ENCODE measurements at places on chromosomes 1 and 21.

- DNase-seq = no peak
Observed at GRCh38 chr1:161710560-161710959, 3.5 kb downstream of the FCRLA start.

- DNase-seq = no peak
Observed at GRCh38 chr1:80050085-80050484, 1043.6 kb upstream of the ADGRL4 start.

DNA sequence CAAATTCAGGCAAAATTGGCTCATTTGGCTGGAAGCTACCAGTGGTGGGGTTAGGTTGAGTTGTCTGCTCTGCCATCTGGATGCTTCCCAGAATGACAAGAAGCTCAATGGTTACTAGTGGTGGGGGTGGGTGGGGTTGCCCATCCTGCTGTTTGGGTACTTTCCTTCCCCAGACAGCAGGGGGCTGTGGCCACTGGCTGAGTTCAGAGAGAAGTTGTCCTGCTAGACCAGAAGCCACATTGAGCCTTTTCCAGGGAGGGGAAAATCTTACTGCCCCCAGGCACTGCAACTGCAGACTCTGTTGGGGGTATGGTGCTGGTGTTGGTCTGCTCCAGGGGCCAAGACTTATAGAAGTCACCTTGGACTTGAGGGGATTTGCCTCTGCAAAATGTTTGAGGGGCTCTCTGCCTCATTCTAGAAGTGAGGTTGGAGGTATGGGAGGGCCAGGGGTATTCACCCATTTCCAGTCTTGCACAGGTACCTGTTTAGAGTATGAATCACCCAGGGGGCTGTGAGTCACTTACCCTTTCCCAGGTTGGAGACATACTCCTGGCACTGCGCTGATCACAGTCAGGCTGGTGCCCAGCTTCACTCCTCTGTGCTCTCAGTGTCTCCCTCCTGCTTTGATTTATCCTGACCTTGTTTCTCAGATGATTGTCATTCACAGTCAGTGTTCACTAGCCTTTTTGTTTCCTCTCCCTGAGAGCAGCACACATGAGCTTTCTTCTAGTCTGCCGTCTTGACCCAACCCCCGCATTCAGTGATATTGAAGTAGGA lies 89.1 kb upstream of the NEGR1 start:
- no peak for DNase-seq

DNA sequence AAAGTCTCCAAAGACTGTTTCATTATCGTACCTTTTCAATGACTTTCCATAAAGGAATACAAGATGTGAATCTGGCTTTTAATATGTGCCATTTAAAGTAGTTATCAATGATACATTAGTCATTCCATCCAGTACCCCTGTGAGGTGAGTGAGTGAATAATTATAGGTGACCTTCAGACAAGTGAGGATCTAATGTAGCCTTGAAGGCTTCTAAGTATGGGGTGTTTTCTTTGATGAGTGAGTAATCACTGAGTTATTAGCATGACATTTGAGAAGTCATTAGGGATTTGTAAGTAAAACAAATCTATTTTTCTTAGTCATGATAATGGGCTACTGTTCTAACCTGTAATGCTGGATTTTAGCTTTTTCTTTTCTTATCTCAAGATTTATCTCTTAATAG lies 831.4 kb downstream of the ADGRL2 start:
- DNase-seq = no peak

GRCh38 chr1:93629101-93630059 lies 52.3 kb downstream of the BCAR3 start:
- DNase-seq = no peak

- DNase-seq = no peak
Observed at GRCh38 chr1:7407980-7408770, 362.9 kb upstream of the VAMP3 start.

- no peak for DNase-seq
Observed at GRCh38 chr1:77652268-77652667, 30.2 kb downstream of the ZZZ3 start.

DNA sequence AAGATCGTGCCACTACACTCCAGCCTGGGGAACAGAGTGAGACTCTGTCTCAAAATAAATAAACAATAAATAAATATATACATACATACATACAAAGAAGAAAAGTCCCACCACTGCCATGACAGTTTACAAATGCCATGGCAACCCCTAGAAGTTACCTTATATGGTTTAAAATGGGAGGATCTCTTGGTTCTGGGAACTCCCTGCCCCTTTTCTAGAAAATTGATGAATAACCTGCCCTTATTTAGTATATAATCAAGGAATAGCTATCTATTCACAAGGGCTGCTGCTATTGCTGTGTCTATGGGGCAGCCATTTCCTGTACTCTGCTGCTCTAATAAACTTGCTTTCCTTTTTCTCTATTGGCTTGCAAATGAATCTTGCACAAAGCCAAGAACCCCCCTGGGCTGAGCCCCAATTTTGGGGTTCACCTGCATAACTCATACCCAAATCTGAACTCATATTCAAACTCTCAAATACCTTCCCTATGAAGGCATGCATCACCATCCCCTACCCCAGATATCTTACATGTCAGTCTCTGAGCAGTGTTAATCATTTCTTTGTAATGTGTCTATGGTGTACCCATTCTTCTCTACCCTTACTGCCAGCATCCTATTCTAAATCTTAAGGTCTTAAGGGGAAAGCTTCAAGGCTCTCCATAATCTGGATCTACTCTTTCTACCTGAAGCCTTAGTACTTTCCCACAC lies 9.0 kb downstream of the GON4L start:
- peak; percentile 16 for DNase-seq

- DNase-seq = no peak
Observed at GRCh38 chr1:52798331-52798730, 44.2 kb upstream of the ZYG11A start.

DNA sequence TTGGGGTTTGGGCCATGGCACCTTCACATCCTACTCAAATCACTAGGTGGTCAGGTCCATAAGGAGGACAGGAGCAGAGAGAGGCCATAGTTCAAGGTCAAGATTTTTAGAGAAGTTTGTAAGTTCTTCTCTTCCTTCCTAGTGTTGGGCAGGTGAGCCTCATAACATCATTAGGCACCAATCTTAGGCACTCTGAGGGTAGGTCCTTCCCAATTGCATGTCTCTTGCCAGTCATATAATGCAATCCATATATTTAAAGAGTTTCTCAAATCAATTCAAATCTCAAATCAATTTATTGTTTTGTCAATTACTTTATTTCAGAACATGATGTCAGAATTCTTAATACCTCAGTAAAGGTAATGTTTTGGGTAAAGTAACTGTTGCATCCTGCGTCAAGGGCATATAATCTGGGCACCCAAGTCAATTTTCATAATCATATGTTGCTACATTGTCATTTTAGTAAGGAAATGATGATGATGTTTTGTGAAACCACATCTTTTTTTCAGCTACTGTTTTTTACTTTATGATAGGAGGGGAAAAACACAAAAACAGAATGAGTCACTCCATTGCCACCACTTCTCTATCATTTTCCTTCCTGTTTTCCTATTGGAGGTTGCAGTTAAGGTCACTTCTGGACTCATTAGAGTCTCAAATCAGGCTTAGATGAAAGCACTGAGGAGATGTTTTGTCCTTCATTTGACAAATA lies 122.7 kb downstream of the UCHL5 start:
- DNase-seq = peak; percentile 20

DNA sequence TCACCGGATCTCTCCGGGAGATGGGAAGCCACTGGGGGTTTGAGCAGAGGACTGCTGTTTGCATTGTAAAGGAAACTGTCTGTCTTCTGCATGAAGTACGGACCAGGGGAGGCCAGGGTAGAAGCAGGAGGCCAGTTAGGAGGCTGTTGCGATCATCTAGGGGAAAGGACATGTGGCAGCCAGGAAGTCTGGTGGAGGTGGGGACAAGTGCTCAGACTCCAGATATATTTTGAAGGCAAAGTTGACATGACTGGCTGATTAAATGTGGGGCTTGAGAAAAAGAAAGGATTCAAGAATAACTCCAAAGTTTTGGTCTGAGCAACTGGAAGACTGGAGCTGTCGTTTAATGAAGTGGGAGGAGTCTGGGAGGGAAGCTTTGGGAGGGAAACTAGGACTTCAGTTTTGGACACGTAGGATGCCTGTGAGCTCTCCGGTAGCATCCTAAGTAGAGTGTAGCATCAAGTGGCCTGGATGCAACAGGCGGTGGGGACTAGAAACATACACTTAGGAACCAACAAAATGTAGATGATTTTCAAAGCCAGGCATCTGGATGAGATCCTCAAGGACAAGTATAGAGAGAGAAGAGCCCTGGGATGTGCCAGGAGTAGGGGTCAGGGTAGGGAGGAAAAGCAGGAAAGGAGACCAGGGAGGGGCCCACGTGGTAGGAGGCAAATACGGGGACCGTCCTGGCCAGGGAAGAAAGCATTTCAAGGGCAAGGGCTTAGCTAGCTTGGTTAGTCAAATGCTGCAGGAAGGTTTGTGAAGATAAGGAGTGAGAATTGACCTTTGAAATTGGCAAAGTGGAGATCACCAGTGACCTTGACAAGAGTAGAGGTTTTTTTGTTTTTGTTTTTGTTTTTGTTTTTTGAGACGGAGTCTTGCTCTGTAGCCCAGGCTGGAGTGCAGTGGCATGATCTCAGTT lies 3.7 kb upstream of the C1orf210 start:
- no peak for DNase-seq

GRCh38 chr1:161313554-161314200 lies 504 bp upstream of the SDHC start:
- DNase-seq = no peak

DNA sequence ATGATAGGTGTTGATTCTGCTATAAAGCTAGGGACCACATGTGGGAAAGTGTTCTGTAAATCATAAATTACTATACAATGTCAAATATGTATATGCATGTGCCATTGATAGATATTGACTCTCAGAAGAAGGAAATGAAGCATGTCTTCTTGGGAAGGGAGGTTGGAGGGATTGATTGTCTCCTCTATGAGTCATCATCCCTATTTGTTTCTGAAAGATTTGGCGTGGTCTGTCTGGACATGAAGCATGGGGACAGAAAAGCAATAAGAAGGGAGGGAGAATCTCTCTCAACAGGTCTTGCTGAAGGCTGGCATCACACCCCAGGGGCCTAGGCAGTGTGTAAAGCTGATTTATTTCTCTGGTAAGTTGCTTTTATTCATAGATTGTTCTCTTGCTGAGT lies 98.0 kb upstream of the KCNJ6 start:
- no peak for DNase-seq

GRCh38 chr1:117067533-117068370 lies 7.6 kb downstream of the TTF2 start:
- no peak for DNase-seq

GRCh38 chr21:45559216-45560105 lies 17.2 kb upstream of the SLC19A1 start:
- no peak for DNase-seq

DNA sequence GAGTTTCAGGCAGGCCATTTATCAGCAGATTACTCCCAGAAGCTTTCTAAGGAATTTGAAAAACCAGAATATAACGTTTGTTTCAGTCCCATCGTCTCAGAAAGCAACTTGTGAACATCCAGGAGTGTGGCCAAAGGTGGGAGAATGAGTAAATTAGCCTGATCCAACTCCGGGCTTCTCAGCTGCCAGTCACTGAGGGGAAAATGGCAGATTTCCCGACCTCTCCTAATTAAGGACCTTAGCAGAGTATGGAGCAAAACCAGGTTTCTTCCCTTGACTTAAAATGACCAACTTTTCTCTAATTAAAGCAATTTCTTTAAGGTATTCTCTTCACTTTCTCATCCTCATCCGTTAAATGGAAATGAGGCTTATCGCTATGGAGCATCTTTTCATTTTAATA lies 1.0 kb downstream of the CORT start:
- DNase-seq = no peak

DNA sequence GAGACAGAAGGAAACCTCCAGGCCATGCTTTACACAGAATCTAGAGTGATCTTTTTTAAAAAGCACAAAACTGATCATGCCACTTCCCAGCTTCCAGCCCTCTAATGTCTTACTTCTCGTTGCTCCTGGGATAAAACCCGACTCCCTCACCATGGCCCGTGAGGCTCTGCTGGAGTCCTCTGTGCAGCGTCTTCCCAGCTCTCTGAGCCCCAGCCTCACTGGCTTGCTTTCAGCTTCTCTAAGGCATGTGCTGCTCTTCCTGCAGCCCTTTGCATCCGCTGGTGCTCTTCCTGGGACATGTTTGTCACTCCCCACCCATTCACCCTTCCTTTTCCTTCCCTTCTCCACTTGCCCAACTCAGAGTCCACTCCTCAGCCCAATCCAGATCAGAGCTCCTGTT lies 184.1 kb downstream of the AK5 start:
- DNase-seq = no peak

DNA sequence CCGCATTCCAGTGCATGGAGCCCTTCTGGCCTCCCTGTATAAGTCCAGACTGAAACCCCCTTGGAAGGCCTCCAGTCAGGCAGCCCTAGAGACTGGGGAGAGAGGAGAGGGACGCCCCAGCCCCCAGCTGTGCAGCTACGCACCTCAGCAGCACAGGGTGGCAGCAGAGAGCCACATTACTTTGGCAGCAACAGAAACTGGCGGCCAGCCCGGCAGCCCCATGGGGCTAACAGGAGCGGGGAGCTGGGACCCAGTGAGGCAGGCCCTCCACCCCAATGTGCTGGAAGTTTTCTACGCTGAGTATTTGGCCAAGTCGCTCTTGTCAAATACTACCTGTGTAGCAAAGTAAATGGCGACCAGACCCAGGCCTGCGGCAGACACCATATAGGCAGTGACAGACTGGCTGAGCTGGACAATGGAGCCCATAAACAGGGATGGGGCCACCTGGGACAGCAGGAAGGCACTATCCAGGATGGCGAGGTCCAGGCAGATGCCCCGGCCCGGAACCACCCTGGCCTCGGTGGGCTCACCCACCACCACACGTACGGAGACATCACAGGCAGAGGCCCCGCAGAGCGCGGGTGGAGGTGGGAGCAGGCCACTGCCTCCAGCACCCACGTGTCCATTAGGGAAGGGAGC lies 21.2 kb downstream of the SLC45A3 start:
- peak; percentile 62 for DNase-seq

GRCh38 chr1:19892129-19892528 lies 9.9 kb downstream of the OTUD3 start:
- DNase-seq = no peak

DNA sequence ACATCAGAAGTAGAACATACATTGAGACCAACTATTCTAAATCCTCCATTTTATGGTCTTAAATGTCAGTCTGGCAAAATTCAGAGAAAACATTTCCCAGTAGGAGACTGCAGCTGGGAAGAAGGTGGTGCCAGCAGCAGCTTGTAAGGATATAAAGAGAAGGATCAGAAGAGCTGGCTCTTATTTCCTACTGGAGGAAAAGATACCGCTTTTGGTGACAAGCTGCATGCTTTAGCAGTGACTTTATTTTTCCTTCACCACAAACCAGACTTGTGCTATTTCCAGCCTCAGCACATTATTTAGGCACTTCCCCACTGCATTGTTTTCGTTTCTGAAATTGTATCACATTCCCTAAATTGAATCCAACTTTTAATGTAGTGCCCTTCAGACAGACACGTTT lies 28.4 kb downstream of the RNF11 start:
- no peak for DNase-seq

GRCh38 chr1:4271338-4271998 lies 371.4 kb upstream of the C1orf174 start:
- DNase-seq = no peak

GRCh38 chr1:209456878-209457277 lies 126.6 kb upstream of the CAMK1G start:
- DNase-seq = no peak
